ENCODE measurements at places on chromosomes 4 and X.

DNA sequence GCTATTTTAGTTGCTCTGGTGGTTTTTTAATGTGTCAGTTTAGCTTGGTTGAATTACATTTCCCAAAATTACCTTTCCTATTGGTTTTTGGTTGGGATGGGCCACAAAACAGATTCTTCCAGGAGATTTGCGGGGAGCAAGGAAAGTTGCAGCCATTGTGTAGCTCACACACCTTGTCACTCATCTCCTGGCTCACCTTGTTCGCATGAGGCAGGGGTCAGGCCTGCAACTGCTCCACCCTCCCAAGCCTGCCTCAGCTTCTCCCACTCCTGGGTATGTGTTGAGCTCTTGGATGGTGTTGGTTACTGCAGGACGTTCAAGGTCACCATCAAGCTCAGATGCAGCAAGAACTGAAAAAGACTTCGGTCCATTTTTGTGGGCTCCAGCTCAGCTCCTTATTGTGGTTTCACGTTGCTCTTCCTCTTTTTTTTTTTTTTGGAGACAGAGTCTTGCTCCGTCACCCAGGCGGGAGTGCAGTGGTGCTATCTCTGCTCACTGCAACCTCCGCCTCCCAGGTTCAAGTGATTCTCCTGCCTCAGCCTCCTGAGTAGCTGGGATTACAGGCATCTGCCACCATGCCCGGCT lies 95.6 kb upstream of the METTL14 start:
- no peak for DNase-seq

DNA sequence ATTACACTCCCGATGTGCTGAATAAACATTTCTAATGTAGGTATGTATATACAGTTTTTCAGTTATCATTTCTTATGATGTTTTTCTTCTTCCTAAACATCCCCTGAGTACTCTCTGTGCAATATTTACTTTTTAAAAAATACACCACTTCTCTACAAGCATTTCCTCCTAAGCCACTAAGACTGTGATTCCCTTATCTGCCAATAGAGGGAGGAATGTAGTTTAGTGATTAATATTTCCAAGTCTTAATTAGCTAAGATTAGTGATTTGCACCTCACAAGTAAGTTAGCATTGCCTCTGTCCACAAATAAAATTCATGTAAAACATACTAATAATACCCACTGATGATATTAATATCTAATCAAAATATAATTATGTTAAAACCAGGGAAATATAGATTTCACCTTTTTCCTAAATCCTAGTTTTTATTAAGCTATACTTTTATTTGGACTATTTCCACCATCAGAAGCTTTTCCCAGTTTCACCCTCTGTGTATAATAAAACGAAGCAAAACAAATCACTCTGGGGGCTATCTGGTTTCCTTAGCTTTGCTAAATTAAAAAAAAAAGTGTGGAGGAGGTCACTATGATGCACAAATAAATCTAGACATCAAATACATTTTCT lies 909.1 kb downstream of the FAT4 start:
- no peak for DNase-seq

DNA sequence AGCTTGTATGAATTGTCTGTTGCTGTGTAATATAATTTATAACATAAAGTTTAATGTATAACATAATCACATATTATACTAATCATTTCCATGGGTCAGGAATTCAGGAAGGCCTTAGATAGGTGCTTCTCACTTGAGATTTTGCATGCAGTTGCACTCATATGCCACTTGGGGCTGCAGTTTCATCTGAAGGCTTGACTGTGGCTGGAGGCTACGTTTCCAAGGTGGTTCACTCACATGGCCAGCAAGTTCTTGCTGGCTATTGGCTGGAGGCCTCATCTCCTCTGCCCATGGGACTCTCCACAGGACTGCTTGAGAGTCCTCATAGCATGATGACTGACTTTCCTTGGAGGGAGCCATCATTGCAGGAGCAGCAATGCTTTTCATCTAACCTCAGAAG lies 53.4 kb upstream of the STX18 start:
- DNase-seq = no peak

DNA sequence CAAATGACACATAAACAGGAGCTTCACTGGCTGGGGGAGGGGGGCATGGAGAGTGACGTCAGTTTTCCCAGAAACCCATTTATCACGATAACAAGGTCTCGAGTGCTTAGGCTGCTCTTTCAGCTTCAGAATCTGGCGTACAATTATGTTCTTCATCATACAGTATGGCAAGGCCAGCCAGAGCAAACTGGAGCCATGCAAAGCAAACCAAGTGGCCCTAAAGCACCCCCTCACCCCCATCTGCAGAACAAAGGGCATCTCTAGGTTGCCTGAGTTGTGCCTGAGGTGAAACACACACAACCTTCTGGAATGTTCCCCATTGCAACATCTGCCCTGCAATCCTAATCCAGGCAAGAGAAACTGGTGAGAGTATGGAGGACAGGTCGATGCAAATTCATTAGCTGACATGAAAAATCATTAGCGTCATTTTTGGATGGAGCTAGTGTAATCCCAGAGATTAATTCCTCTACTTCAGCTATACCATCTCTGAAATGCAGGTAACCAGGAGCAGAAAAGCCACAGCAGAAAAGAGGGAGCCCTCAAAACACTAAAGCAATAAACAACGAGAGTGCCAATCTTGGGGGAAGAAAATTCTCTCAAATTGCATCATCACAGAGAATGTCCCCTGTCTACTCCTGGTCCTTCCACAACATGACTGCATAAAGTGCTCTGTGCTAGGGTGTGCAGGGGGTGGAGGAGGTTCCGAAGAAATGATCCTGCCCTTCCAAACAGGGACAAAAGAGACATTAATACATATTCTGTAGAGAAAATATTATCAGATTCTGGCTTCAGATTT lies 1.8 kb downstream of the SEPTIN6 start:
- DNase-seq = no peak

GRCh38 chr4:14269824-14270223 lies 642.3 kb upstream of the BOD1L1 start:
- DNase-seq = no peak

DNA sequence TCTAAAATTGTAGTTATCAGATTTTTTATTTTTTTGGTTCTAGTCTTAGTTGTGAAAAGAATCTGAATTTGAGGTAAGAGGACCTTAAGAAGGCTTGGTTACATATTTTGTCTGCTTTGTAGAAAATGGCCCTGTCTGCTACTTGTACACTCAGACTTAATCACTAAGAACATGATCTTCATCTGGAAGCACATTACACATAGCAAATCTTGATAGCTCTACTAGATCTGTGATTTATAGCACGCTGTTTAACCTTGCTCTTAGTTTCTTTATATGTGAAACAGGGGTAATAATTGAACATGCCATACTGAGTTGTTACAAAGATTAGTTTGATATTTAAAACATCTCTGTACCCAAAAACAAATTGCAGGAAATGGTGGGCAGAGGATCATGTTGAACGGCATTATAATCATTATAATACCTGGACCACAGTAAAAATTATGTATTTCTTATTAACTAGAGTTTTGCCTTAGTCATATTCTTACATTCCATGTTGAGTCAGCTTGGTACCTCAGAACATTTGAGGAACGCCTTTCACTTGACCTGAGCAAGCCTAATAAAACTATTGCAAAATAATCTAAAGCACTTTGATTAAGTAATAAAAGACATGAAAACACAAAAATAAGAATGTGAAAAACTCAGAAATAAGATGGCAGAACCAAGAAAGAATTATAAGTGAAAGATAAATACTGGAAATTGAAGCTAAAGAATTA lies 738.0 kb upstream of the AADAT start:
- no peak for DNase-seq

DNA sequence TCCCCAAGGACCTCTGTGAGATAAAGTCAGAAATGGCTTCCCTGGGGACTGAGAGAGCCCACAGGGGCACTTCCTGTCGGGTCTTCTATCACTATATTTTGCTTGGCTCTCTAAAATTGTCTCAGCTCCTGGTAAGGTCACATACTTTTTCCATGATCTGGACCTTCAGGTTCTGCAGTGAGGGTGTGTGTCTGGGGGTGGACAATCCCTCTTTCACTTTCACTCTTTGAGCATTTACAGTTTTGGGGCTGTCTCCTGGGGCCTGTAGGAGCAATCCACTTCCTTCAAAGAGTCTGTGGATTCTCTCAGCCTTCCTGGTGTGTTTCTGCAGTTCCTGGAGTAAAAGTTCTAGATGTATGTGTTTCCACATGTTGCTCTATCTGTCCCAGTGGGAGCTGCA lies 335.7 kb downstream of the FSTL5 start:
- no peak for DNase-seq

- DNase-seq = no peak
Measured at GRCh38 chr4:15542760-15543159, 73.1 kb downstream of the CC2D2A start.

DNA sequence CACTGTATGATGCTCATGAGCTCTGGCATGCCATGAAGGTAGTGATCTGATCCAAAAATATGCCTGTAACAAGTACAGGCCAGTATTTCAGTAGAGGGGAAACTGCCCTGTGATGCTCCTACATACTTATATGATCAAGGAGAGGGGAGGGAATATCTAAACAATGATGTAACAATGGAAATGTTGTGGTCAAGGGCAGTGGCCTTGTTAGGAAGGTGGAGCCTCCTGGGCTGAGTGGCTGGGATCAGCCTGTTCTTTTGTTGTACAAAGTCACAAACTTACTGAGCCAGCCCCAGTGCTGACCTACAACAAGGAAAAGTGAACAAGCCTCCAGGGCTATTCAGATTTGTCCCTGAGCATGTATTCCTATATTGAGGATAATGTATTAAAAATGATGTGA lies 70.3 kb downstream of the ANXA10 start:
- DNase-seq = no peak

DNA sequence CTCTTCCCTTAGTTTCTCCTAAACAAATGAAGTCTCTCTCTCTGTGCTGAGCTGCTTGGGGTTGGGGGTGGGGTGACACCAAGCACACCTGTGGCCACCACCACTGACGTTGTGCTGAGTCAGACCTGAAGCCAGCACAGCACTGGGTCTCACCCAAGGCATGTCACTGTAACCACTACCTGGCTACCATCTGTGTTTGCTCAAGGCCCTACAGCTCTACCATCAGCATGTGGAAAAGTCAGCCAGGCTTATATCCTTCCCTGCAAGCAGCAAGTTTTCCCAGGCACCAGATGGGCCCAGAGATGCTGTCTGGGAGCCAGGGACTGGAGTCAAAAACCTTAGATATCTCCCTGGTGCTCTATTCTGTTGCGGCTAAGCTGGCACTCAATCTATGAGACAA lies 6.9 kb downstream of the CXCL10 start:
- DNase-seq = no peak

DNA sequence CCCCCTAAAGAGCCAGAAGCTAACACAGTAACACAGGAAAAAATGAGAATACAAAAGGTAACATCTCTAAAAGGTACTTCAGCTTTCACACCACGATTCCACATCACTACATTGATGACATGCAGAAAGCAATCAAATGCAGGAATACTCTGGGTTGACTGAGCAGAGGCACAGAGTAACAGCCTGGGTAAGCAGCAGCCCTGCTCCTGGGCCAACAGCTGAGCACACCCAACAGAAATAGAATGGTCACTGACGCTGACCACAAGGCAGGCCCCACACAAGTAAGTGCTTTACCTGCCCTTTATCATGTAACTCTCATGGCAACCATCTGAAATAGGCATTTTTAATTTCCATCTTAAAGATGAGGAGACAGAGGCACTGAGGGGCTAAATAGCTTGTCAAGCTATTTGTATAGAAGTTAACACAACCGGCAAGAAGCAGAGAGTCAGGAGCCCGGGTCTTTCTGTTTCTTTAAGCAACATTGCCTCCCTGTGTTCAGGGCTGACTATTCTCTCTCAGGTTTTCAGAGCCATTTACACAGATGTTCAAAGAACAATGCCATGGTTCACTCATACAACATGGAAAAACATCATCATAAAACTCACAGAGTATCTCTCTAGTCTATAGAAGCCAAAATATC lies 168.9 kb downstream of the ZNF674 start:
- peak; percentile 21 for DNase-seq

- DNase-seq = no peak
Measured at GRCh38 chr4:25663781-25664180, 8.1 kb downstream of the SLC34A2 start.

DNA sequence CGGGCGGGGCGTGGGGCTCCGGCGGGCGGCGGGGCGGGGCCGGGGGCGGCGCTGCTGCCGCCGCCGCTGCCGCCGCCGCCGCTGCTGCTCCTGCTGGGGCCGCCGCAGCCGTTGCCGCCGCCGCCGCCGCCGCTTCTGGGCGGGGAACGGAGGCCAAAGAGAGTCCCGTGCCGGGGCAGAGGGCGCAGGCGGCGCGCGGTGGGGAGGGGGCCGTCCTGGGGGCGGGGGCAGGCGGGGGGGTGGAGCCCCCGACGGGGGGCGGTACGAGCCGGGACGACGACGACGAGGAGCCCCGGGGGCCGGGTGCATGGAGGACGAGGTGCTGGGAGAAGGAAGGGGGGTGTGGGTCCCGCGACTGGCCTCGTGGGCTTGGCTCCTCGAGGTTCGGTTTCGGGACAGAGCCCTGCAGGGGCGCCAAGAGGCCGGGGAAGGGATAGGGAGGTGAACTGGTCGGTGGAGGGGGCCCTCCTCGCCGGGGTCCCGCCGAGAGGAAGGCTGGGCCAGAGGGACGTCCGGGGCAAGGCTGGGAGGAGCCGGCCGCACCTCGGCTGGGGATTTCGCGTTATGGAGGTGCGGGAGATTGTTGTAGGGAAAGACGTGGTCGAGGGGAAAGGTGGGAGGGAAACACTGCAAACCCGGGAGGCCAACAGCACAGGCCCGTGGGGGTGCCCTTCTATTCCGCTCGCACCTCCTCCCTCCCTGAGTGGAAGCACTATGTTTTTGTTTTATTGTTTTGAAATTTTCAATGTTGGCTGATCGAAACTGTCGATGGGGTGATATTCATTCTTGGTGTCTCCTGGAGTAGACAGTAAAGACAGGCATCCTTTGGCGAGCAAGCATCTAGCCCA lies 1.9 kb downstream of the BCORL1 start:
- peak; percentile 47 for DNase-seq

DNA sequence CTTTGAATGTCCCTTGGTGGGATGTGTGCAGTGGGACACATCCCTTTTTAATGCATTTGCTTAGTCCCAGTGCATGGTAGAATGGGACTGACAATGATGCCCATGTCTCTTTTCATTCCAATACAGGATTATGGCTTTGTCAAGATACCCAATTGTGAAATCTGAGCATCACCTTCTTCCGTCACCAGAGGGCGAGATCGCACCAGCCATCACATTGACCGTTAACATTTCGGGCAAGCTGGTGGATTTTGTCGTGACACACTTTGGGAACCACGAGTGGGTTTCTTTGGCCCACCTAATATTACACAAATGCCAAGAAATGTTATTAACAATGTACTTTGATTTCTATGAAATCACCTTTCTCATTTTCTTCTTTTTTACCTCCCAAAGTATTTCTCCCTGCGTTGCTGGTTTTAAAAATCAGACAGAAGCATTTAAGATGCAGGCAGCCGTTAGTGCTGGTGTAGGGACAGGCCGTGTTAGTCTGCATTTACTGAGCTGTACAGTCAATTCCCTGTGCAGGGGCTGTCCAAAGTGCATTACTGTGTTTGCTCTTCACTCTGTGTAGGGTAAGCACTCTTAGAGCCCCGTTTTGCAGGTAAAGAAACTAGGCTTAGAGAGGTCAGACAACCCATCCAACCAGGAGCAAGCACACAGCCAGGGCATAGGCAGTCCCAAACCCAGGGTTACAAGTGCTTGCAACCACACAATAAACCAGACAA lies 46.5 kb downstream of the CWH43 start:
- no peak for DNase-seq
